NCI-H1930 (cell line): ENCODE measurements at places on chromosomes 2 and 18.

DNA sequence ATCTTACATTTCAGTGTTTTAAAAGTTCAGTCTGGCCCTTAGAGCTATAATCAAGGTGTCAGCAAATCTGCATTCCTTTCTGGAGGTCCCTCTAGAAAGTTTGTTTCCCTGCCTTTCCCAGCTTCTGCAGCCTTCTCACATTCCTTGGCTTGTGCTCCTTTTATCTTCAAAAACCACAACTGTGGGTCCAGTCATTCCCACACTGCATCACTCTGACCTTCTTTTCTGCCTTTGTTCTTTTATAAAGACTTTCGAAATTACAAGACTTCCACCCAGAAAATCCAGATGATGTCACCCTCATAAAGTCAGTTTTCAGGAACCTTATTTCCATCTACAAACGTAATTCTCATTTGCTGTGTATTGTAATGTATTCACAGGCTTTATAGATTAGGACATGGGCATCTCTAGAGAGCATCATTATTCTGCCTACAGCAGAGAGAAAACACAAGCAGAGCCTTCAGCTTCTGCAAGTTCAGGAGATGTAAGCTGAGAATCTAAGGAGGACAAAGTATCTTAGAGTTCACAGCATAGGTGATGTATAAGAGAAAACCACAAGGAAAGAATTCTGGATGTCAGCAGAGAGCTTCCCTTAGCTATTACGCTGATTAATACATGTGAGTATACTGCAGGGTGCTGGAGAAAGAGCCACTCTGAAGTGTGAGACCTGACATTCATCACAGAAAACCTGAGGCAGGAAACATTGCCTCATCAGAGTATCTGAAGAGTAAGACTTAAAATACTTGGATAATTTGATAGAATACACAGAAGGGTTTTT is 1100.2 kb downstream of the CBLN2 start:
- no peak for DNase-seq

DNA sequence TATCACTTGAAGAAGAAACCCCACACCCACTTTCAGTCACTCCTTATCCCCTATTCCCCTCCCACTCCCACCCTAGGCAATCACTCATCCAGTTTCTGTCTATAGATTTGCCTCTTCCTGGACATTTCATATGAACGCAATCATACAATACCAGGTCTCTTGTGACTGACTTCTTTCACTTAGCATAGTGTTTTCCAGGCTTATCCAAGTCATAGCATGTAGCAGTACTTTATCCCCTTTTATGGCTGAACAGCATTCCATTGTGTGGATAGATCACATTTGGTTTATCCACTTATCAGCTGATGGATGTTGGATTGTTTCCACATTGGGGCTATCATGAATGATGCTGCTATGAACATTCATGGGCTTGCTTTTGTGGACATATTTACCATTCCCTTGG is 6.6 kb downstream of the CFAP221 start:
- DNase-seq, result no peak

DNA sequence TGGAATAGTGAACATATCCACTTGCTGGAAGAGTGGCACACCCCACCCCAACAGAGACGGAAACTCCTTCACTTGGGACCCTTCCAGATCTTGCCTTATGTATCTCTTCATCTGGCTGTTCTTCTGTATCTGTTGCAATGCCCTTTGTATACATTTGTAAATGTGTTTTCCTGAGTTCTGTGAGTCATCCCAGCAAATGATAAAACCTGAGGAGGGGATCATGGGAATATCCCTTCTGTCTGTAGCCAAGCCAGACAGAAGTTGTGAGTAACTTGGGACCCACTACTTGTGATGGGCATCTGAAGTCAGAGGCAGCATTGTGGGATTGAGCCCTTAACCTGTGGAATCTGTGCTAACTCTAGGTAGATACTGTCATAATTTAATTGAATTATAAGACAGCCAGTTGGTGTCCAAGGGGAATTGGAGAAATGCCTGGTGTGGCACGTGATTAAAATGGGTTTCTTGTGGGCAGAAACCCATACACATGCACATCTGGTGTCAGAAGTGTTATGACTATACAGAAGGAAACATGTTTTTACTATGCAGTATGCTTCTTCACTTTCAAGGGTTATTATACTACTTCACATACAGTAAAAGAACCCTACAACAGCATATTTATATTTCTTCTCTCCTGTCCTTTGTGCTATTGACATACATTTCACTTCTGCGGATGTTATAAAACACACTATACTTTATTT is 32.3 kb upstream of the TMEM247 start:
- DNase-seq, result no peak

GRCh38 chr18:48472610-48473009 is 63.4 kb upstream of the ZBTB7C start:
- DNase-seq, result no peak

DNA sequence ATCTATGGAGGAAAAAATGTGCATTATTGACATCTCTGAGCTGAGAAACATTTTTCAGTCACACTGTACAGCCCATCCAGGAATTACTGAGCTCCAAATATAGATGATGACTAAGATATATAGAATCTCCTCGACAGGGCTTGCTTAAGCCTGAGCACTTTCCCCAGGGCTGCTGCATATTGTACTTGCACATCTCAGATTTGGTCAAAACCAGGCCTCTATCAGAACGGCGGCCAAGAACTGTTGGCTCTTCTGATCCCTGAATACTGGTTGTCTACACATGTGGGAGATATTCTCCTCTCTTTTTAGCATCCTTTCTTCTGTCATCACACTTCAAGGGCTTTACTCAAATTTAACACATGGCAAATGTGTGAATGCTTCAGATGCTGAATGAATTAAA is 201.5 kb upstream of the SLC35G4 start:
- no peak for DNase-seq

GRCh38 chr2:3175568-3175955 is 202.1 kb downstream of the EIPR1 start:
- no peak for DNase-seq

GRCh38 chr2:10402653-10403215 is 45.4 kb downstream of the ODC1 start:
- DNase-seq, result no peak

GRCh38 chr2:117770730-117771129 is 43.8 kb upstream of the DDX18 start:
- DNase-seq, result no peak

- DNase-seq, result no peak
Measured at GRCh38 chr2:176979981-176980710, 232.4 kb upstream of the HNRNPA3 start.

- DNase-seq, result no peak
Measured at GRCh38 chr18:13382366-13382953, 163.9 kb downstream of the LDLRAD4 start.

GRCh38 chr18:10453261-10453805 is 1.1 kb upstream of the APCDD1 start:
- no peak for DNase-seq

DNA sequence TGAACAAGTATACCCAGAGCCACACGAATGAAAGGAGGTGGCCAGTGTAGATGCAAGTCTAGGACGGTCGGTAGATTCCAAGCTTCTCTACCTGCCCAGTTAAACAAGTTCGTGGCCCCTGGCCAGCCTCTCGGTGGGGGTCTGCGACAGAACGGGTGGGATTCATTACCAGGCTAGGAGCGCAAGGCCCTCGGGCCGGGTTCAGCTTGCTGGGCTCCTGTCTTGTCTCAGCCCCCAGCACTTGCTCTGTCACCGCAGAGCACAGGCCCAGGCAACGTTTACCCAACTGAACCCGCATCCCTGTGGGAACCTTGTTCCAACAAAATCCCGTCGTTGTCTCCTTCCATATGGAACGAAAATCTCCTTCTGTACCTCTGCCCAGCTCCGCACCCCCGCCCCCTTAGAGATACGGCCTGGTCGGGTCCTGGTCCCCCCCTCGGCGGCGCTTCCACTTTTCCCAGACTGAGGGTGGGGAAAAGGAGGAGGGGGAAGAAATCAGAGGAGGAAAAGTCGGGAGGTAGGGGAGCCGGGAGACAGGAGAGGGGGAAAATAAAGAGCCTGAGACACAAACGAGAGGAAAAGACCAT is 1.9 kb upstream of the EMX1 start:
- DNase-seq, result no peak

GRCh38 chr2:127857265-127857808 is 618 bp downstream of the POLR2D start:
- DNase-seq, result no peak

GRCh38 chr18:26516964-26517363 is 31.4 kb downstream of the KCTD1 start:
- no peak for DNase-seq

DNA sequence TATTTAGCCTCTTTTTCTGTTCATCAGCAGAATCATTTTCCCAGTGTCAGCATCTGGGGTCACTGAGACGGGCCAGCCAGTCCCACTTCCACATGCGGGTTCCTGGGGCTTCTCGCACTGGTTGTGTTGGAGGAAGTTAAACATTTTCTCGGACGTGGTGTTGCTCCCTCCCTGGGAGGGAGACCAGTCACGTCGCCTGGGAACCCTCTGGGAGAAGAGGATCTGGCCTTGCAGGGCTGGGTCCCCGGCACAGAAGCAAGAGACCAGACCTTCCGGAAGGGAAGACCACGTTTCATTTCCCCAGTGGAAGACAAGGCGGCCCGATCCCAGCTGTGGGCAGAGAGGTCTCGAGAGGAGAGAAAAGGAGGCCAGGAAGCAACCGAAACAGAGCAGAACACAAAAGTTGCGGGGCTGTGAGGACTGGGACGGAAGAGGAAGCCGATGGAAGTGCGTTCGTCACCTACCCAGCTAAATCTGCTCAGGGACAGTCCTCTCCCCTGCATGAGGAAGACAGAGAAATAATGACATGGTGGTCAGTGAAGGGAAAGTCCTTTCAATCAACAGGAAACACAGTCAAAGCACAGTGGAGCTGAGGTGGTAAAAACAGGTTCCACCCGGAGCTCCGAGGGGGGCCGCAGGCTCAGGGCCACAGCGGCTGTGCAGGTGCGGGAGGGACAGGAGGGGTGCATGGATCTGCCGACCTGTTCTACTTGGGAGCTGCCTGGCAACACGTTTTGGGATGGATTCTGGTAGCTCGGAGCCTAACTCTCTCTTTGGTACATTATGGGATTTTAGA is 144.4 kb downstream of the MBP start:
- DNase-seq, result no peak

DNA sequence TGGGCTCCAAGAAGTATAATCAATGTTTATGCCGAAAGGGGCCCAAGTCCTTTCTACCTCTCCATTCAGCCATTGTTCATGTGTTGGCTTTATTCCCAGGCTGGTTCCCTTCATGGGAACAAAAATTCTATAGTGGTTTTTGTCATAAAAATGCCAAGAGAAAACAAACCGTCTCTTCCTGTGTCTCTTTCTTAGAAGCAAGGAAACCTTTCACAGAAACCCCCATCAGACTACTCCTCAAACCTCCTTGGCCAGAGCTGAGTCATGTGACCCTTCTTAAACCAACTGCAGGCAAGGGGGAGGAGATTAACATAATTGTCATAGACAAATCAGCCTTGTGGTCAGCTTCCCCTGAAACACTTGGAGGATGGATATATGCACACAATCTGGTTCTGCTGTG is 75.1 kb upstream of the TANK start:
- DNase-seq, result no peak

DNA sequence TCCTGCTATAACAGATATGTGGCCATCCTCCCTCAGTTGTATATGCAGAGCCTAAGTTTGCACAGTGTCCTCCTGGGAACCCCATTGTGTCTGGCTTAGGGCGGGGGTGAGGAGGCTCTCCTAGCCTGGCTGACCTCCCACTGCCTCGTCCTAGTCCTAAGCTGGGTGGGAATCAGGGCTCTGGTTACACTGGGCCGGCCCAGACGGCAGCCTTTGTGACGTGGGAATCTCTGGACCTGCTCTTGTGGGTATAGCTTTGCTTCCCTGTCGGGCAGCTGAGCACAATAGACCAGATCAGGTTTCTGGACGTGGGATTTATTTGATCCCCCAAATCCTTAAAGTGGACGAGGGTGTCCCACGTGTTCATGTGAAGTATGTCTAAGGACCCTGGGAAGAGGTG is 2.9 kb downstream of the ACKR3 start:
- no peak for DNase-seq

DNA sequence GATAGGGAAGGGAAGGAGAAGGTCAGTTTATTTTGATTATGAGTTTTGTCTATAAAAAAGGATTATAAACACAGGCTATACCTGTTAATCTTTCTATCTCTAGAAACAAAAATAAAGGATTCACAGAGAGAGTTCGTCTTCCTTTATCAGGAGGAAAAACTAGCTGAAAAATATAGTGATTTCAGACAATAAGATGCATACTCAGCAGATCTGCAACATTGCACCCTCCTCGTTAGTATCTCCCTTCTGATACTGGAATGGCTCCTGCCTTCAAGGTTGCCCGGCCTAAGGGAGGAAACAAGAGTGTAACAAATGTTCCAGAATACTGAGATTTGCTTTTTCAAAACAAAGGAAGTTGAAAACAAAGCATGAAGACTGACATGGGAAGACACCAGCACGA is 48.7 kb upstream of the LRATD1 start:
- no peak for DNase-seq

DNA sequence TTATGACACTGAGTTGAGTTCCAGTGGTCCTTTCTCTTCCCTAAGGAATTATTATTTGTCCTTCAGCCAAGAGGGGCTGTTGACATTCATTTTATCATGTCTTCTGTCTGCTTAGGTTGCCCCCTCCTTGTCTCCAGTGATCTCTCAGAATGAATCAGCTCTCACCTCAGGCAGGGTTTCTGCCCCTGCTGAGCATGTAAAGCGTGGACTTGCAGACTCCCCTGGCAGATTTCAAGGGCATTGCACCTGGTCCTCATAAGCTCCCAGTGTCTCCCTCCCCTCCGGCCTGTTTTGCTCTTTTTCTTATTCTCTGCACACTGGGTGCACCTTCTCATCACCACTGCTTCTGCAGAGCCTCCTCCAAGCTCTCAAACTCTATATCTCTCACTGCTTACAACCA is 188.4 kb downstream of the KCNS3 start:
- DNase-seq, result no peak

DNA sequence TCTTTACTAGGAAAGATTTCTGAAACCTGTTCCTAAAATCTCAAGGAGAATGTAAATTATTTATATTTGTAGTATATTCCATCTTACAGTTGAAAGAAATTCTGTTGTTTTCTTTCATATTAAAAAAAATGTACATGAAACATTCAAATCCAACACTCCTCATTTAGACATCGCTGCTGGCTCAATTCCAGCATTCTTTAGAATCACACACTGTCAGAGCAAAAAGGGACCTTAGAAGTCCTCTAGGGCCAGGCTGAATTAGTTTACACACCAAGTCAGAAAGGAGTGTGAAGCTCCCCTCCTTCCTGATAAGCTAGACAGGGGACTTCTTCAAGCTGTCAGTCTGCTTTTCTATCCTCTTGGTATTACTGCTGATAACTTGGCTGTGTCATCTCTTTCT is 158.6 kb upstream of the LTBP1 start:
- DNase-seq, result no peak

- DNase-seq, result no peak
Measured at GRCh38 chr2:120005834-120006521, 6.9 kb upstream of the EPB41L5 start.
